Jurkat, Clone E6-1 (cell line): ENCODE measurements at places on chromosomes 5 and 9.

DNA sequence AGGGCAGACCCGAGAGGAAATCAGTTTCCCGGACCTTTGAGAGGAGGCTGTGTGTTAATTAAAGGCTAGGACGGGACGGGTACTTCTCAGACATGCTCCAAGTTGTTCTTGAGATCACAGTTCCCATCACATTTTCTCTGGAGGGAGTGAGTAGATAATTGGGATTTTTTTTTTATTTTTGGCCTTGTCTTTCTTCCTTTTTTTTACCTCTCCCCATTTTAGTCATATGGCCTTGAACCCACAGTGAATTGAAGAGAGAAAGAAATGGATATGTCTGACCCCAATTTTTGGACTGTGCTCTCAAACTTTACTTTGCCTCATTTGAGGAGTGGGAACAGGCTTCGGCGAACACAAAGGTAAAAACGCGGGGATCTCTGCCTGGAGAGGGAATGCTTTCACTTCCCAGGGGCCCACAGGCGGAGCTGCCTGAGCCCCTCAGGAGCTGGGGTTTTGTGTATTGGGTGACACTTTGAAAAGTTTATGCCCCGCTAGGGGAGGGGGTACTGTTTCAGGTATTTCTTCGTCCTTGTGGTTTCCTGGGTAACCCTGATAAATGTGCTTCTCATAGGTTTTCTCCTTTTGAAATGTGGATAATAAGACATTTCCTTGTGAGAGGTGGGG is 191.8 kb downstream of the CD180 start:
- no peak for DNase-seq

- no peak for DNase-seq
Measured at GRCh38 chr5:55052383-55052931, 28.4 kb downstream of the GZMK start.

DNA sequence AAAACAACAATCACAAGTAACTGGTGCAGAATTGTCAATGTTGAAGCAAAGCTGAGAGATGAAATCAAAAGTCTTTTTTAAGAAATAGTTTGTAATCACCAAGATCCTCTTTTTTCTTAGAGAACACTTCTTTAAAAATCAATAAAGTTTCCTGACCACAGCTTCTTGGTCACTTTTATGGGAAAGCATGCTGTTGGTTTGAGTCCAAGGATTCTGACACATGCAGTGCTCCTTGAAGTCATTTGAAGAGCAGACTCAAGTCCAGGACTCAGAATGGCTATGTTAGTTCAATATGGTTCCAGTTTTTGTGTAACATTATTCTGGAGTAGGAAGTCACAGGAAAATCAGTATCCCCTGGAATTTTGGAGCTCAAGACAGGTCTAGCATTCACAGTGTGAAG is 480.6 kb downstream of the NR2F1-AS1 start:
- no peak for DNase-seq

- DNase-seq: no peak
Measured at GRCh38 chr9:126902210-126902609, 12.4 kb upstream of the RALGPS1 start.

GRCh38 chr9:69673311-69673640 is 1.1 kb upstream of the APBA1 start:
- DNase-seq: no peak
